ENCODE measurements at places on chromosomes 5 and 9.

GRCh38 chr9:125913551-125913950, 166.4 kb downstream of the PBX3 start:
- DNase-seq: no peak

- no peak for DNase-seq
Observed at GRCh38 chr9:33924978-33925797, 108.2 kb downstream of the UBE2R2 start.

DNA sequence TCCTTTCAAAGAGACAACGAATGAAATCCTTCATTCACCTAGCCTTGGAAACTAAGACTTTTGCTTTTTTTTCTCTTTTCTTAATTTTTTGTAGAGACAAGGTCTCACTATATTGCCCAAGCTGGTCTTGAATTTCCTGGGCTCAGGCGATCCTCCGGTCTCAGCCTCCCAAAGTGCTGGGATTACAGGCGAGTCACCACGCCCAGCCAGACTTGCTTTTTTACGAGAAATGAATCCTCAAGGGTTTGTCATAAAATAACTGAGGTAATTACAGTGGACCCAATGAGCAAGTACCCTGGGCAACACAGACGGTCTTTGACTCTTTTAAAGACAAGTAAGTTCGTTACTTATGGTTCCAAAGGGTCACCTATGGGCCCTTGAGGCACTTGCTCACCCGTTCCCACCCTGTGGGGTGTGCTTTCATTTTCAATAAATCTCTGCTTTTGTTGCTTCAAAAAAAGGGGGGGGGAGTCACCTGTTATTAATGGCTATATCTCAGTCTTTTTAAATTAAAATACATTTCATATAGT, 70.4 kb downstream of the TRPM6 start:
- no peak for DNase-seq

DNA sequence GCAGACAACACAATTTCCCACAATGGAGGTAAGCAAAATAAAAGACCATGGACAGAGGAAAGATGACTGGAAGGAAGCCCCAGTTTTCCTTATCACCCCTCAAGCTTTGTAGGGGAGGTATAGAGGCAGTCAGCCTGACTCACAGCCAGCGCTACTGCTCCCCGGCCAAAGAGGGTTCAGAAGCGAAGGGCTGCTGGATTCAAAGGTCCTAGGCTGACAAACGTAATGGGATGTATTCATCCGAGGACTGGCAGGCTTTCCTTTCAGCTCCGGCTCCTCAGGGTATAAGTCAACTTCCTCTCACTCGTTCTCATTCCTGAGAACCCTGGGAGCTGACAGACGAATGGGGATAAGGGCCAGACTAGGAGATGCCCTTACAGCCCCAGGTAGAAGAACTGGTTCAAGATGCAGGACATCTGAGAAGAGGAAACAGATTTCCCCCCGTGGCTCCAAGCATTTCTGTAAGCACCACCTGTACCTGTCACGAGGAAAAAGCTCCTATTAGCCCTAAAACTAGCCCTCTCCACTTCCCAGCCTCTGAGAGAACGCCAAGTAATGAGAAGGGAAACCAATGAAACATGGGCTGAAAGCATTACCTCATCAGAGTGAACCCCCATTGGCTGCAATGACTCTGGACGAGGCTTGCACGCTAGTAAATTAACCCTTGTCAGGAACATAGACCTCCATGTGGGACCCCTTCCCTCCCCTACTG, 22.1 kb upstream of the FAM13B start:
- DNase-seq: no peak

- DNase-seq: peak; percentile 19
Observed at GRCh38 chr9:121709798-121710197, 58.4 kb downstream of the DAB2IP start.

GRCh38 chr5:20023686-20024180, 35.7 kb upstream of the CDH18 start:
- DNase-seq: no peak

DNA sequence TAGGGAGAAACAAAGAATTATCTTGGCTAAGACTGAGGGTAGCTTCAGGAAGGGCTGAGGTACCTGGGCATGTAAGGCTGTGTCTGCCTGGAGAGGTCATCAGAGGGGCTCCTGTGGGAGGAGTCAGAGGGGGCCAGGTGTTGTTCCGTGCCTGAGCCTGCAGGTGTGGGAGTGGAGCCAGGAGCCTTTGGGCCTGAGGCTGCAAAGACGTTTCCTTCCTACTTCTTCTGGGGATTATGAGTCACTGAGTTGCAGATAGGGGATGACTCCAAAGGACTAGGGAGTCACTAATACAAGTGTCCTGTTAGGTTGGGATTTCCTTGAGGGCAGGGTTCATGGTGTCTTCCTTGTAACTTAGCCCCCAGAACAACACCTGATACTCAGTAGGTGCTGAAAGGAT, 391.1 kb downstream of the ARHGEF28 start:
- DNase-seq: no peak

DNA sequence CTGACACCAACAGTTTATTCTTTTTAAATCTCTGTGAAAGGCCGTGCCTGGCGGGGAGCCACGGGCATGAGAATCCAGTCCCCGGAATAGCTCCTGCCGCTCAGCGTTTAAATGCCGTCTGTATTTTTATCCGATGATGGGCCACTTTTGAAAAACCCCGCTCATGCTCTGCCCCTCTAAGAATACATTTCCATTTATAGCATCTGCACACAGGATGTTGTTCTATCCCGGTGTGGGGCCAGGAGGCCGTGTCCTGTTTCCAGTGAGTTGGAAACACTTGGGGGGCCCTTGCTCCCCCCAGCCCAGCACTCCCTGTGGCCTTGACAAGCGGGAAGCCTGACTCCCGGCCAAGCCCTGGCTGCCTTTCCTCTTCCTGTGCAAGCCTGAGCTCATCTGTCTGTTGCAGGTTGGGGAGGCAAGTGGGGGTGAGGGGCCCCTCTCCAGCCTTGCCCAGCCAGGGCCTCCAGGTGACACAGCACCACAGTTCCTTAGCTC, 39.0 kb downstream of the ERGIC1 start:
- DNase-seq: no peak

DNA sequence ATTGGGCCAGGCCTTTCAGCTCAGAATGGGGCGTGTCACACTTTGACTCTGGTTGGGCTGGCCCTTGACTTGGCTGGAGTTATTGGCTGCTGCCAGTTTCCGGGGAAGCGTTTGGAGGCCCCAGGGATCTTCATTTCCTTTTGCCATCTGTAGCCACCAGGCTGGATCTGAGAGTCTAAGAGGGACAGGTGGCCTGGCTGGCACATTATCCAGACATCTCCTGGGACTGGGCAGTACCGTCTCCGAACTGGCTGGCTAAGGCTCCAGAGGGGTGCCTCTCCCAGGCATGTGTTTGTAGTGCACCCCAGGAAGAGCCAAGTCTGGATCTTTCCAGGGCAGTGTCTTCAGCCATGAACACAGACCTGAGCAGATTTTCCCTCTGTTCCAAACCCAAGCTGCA, 9.7 kb upstream of the JADE2 start:
- DNase-seq: no peak
